ENCODE measurements at places on chromosomes 3 and 15.

DNA sequence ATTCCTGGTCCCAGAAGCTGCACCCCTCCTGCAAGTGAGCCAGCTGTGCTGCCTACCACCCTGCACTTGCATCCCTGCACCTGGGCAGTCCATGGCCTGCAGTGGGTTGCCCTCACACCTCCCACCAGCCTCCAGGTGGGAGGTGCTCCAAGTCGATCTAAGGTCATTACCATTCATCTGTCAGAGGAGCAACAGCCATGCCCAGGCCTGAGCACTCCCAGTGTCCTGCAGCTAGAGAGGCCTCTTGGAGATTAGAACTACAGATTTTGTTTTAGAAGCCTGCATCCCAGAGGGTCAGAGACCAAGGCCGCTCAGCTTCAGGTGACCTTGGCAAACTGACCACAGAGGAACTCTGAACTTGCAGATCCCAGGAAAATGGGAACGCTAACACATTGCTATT lies 9.0 kb upstream of the ZXDC start:
- no peak overlapping the region for H3K27ac ChIP-seq
- peaks cover 14% of the 10 kb centered on the region for H3K4me1 ChIP-seq
- H3K27me3 ChIP-seq = peaks cover 2% of the 10 kb centered on the region
- H3K4me3 ChIP-seq = no peak overlapping the region

- no peaks in the 10 kb centered on the region for H3K4me1 ChIP-seq
- H3K36me3 ChIP-seq = no peaks in the 10 kb centered on the region
- no peak overlapping the region for H3K27ac ChIP-seq
- no peaks in the 10 kb centered on the region for H3K27me3 ChIP-seq
Observed at GRCh38 chr3:136495213-136495612, 245.1 kb downstream of the PCCB start.

- no peak overlapping the region for H3K4me3 ChIP-seq
- no peak overlapping the region for H3K27ac ChIP-seq
- DNase-seq = no peak
- H3K36me3 ChIP-seq = no peaks in the 10 kb centered on the region
- no peaks in the 10 kb centered on the region for H3K27me3 ChIP-seq
- no peaks in the 10 kb centered on the region for H3K4me1 ChIP-seq
Observed at GRCh38 chr3:176293276-176293675, 904.0 kb downstream of the TBL1XR1 start.

- H3K27me3 ChIP-seq = no peaks in the 10 kb centered on the region
- no peaks in the 10 kb centered on the region for H3K36me3 ChIP-seq
- H3K4me1 ChIP-seq = no peaks in the 10 kb centered on the region
- no peak overlapping the region for H3K4me3 ChIP-seq
Observed at GRCh38 chr3:86837871-86838270, 153.1 kb downstream of the VGLL3 start.

GRCh38 chr3:133137042-133137996 lies 99.1 kb downstream of the TMEM108 start:
- no peak overlapping the region for H3K4me3 ChIP-seq
- no peaks in the 10 kb centered on the region for H3K4me1 ChIP-seq
- no peaks in the 10 kb centered on the region for H3K27me3 ChIP-seq
- no peak overlapping the region for H3K27ac ChIP-seq
- no peaks in the 10 kb centered on the region for H3K36me3 ChIP-seq

DNA sequence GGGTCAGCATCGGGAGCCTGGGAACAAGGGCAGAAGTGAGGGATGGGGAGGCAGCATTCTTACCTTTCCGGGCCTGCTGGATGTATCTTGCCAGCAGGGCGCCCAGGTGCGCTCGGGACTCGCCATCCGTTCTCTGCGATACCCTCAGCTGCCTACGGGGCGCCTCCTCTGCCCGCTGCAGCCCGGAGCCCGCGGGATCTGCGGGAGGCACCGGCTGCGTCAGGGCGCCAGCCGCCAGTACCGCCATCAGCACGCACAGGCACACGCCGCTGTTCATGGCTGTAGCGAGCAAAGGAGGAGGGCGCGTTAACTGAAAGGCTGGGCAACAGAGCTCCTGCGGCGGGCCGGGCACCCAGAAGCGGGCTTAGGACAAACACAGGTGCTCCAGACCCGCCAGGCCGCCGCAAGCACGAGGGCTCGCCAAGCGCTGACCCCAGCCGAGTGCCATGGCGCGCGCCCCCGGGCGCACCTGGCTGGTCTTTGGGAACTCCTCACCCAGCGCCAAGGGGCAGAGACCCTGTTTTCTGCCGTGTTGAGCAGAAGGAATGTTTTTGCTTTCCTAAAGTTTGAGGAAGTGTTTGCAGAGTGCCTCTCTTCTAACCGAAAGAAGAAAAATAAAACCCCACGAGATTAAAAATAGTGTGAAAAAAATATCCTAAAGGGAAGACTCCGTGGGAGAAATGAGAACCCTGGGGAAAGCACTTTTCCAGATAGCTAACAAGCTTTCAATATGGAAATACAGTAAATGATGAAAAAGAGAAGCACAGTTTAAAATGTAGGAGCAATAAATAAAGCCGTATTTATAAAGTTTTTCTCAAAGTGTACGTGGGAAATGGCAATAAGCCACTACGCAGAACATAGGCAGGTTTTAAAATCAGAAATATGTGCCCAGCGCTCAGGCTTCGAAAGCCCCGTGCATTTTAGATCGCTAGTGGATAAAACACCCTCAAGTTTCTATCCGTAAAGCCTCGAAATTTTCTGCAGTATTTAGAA lies 2.3 kb downstream of the CCK start:
- peak overlapping the region; percentile 48 for H3K4me3 ChIP-seq
- H3K27ac ChIP-seq = peak overlapping the region; percentile 0
- peaks cover 34% of the 10 kb centered on the region for H3K27me3 ChIP-seq
- H3K36me3 ChIP-seq = no peaks in the 10 kb centered on the region

GRCh38 chr3:113295463-113295862 lies 84.1 kb downstream of the BOC start:
- no peaks in the 10 kb centered on the region for H3K27me3 ChIP-seq
- DNase-seq = no peak
- no peaks in the 10 kb centered on the region for H3K4me1 ChIP-seq

DNA sequence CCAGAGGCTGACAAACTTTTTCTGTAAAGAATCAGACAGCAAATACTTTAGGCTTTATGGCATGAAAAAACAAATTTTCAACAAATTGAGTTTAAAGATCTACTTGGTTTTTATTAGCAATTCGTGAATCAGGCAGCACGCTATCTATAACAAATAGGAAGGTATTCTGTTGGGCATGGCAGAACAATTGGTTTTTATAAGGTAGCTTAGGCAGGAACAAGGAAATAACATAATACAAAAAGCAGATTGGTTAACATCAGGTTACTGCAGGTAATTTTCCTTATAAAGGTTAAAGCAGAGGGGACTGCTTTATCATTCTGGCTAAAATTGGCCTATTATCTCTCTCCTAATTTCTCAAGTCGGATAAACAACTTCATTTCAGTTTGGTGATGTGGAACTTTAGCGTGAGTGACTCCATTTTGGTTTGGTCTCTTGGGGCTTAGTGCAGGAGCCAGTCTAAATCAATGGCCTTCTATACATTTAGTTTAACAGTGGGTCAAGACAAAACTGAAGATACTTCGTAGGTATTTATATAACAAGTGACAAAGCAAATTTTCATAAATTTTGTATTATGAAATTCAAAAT lies 26.8 kb downstream of the ZBTB38 start:
- H3K4me3 ChIP-seq = no peak overlapping the region
- H3K27me3 ChIP-seq = no peaks in the 10 kb centered on the region
- no peaks in the 10 kb centered on the region for H3K36me3 ChIP-seq
- H3K27ac ChIP-seq = no peak overlapping the region

DNA sequence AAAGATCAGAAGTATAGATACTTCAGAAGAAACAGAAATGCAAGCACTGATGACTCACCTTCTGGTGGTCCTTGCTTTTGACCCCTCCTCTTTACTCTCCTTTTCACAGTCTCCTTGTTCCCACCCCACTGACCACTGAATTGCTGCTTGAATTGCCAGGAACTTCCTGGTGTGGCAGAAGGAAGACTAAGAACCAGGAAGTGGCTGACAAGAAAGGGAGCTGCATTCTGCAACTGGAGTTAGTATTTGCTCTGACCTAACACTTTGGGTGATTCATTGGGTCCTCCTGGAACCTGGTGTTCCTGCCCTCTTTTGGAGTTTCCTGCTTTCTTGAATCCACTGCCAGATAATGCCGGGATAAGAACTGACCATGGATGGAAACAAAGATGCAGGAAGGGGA lies 23.0 kb downstream of the KY start:
- H3K4me3 ChIP-seq = no peak overlapping the region
- H3K27me3 ChIP-seq = no peaks in the 10 kb centered on the region
- no peak overlapping the region for H3K27ac ChIP-seq
- no peak for DNase-seq
- no peaks in the 10 kb centered on the region for H3K36me3 ChIP-seq

DNA sequence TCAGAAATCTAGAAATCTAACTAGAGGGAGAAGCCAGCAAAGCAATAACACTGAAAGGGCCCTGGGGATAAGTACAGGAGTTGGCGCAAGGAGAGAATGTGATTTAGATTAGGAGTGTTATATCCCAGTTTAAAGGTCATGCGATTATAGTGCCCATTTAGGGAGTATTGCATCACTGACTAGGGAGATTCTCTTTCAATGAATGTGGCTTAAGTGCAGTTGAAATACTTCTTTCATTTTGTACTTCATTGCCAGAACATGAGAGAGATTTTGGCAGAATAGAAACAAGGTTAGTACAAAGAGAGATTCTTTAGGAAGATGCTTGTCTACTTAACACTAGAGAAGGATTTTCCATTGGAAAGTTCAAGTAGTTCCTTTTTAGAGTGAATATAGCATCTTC lies 13.9 kb downstream of the ROBO2 start:
- no peaks in the 10 kb centered on the region for H3K36me3 ChIP-seq
- no peak for DNase-seq
- no peak overlapping the region for H3K4me3 ChIP-seq
- peaks cover 5% of the 10 kb centered on the region for H3K4me1 ChIP-seq

DNA sequence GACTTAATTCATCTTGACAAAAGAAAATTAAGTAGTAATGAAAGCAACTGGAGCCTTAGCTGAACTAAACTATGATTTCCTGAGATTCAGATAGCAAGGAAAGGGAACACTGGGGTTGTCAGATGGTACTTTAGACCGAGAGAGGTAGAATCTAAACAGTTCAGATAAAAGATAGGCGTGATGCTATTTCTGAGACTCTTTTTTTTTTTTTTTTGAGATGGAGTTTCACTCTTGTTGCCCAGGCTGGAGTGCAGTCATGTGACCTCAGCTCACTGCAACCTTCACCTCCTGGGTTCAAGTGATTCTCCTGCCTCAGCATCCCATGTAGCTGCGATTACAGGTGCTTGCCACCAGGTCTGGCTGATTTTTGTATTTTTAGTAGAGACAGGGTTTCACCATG lies 279.9 kb upstream of the UMPS start:
- no peaks in the 10 kb centered on the region for H3K36me3 ChIP-seq
- no peak overlapping the region for H3K27ac ChIP-seq
- peaks cover 3% of the 10 kb centered on the region for H3K27me3 ChIP-seq
- no peaks in the 10 kb centered on the region for H3K4me1 ChIP-seq
- no peak overlapping the region for H3K4me3 ChIP-seq

- no peak overlapping the region for H3K4me3 ChIP-seq
- H3K27me3 ChIP-seq = no peaks in the 10 kb centered on the region
- H3K27ac ChIP-seq = no peak overlapping the region
- no peaks in the 10 kb centered on the region for H3K36me3 ChIP-seq
Observed at GRCh38 chr15:80798911-80799310, 19.7 kb downstream of the CEMIP start.

GRCh38 chr3:67650084-67650483 lies 4.3 kb downstream of the SUCLG2 start:
- DNase-seq = no peak
- no peak overlapping the region for H3K4me3 ChIP-seq
- peaks cover 26% of the 10 kb centered on the region for H3K4me1 ChIP-seq
- no peaks in the 10 kb centered on the region for H3K27me3 ChIP-seq
- no peak overlapping the region for H3K27ac ChIP-seq

GRCh38 chr3:113186566-113186965 lies 24.8 kb upstream of the BOC start:
- no peak overlapping the region for H3K4me3 ChIP-seq
- H3K27me3 ChIP-seq = no peaks in the 10 kb centered on the region
- no peaks in the 10 kb centered on the region for H3K4me1 ChIP-seq

All from keratinocyte (primary cell).